ENCODE measurements at places on chromosomes 16 and 17.
A peak's percentile ranks its signal among the peaks of the same experiment; 100 is the strongest.

- no peak for DNase-seq
These were observed 206.1 kb downstream of the HAPSTR1 start for GRCh38 chr16:9297437-9298113.

DNA sequence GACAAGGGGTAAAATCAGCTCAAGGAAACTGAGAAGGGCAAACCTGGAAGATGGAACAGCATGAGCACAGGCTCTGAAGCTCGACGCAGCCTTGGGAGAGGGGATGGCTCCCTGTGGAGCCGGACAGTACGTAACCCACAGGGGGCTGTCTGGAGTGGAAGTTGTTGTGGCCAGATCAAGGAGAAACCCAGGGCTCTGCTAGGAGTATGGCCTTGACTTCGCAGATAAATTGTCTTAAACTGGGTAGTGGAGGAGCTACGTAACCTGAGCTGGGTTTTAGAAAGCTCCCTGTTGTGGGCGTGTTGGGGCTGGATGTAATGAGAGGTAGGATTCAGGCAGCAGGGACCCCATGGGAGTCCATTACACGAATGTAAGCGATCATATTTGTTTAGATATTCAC lies 25.5 kb upstream of the AXIN2 start:
- no peak for DNase-seq

DNA sequence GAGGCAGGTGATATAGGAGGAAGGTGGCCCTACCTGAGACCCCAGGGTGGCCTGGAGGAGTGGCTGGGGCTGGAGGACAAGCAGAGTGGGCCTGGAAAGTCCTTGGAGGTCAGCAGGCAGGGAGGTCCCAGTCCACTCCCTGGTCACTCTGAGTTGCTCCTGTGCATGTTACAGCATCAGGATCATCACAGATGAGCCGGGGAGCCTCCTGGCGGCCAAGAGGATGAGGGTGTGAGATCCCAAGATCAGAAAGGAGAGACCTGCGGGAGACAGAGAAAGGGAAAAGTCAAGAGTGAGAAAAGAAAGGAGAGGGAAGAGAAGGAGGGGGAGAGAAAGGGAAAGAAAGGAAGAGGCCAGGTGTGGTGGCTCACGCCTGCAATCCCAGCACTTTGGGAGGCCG lies 71.7 kb downstream of the MRM1 start:
- DNase-seq, result no peak

DNA sequence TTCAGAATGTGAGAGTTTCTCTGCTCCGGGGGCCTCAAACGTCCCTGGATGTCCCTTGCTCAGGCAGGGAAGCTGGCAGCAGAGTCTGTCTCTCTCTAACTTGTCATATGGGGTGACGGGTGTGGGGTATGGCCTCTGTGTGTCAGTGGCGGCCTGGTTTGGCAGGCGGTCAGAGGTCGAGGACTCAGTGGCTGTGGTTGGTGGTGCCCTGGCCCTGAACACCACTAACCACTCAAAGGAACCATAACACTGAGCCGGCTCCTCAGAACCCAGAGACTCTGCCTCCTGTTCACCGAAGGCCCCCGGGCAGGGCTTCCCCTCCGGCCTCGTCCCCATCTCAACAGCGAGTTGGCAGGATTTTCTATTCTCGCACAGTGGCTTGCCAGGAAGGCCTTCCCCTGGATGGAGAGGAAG lies 677 bp downstream of the P2RX1 start:
- DNase-seq, result no peak

GRCh38 chr16:17002565-17002964 lies 468.2 kb downstream of the XYLT1 start:
- no peak for DNase-seq

DNA sequence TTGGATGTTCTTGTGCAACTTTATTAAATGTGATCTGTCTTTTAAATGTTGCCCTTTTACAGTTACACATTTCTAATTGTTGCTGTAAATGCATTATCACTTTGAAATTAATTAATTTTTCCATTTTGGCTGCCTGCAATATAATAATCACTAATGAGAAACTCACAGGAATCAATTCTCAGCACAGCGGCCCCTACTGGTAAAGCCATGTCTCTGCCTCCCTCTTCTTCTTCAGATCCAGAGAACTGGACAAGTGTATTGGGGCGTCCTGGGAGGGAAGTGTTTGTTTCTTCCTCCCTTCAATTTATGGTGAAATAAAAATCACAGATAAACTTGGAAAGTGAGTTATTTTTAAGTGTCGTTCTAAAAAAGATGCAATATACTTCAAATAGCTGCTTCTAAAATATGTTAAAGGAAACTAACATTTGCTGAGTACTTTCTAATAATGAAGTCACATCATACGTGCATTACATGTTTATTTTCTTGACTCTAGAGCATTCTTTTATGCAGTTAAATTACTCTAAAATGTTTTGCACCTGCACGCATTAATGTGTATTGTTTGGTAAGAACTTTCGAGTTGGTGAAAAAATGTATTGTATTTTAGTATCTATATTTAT lies 338.0 kb downstream of the WWOX start:
- peak; percentile 70 for DNase-seq

- DNase-seq, result peak; percentile 78
These were observed 40.3 kb upstream of the TNRC6A start for GRCh38 chr16:24689128-24689527.

GRCh38 chr16:17396762-17397498 lies 73.8 kb downstream of the XYLT1 start:
- DNase-seq, result no peak

DNA sequence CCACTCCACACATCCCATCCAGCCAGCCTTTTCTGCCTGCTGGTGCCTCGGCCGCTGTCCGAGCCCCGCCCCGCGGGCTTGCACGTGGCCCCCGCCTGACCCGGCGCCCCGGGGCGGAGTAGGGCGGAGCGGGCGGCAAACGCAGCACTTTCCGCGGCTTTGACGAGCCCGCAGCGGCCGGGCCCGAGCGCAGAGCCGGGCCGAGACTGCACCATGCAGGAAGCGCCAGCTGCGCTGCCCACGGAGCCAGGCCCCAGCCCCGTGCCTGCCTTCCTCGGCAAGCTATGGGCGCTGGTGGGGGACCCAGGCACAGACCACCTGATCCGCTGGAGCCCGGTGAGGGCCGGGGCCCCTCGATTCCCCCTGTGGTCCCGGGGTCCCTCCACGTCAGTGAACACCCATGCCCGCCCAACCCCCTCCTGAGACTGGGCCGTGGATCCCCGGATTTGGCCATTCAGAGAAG lies at the start of gene HSF4:
Gene HSF4 (plus strand): TSS at position 147 of the 463 bp plus-strand sequence. CDS start 67 bp downstream, at position 214.
- peak; percentile 80 for DNase-seq

- no peak for DNase-seq
These were observed 718 bp downstream of the NDUFAB1 start for GRCh38 chr16:23595246-23595950.

- peak; percentile 52 for DNase-seq
These were observed at the start of gene TLCD2 for GRCh38 chr17:1709971-1710806. Gene TLCD2, minus strand, starts transcription at chr17:1710377. Its CDS starts 135 bp downstream, at chr17:1710242.
